ENCODE measurements at places on chromosomes 2 and 18.

DNA sequence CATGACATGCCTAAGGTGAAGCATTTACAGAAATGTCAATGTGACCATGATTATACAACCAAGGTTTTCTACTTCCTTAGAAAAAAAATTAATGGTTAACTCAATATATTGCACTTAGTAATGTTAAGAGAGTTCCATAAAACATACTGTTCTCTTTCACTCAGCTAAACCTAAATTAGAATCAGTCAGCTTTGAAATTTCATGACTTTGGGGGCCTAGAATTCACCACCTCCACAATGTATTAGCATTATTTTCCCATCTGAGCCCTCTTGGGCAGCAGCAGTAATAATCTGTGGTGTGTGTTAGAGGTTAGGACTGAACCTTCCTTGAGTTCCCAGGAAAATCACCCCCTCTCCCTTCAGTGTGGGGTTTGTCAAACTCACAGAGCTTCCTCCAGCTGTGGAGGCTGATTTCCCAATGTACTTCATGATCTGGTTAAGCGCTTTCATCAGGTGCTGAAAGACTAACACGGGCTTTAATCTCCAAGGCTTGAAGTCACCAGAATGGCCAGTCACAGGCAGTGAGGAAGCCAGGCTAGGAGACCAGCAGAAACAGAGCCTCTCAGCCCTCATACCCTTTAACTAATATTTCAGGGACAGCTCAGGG is 7.1 kb upstream of the UPP2 start:
- DNase-seq: no peak

GRCh38 chr2:99636144-99637034 is 146.6 kb upstream of the REV1 start:
- no peak for DNase-seq

DNA sequence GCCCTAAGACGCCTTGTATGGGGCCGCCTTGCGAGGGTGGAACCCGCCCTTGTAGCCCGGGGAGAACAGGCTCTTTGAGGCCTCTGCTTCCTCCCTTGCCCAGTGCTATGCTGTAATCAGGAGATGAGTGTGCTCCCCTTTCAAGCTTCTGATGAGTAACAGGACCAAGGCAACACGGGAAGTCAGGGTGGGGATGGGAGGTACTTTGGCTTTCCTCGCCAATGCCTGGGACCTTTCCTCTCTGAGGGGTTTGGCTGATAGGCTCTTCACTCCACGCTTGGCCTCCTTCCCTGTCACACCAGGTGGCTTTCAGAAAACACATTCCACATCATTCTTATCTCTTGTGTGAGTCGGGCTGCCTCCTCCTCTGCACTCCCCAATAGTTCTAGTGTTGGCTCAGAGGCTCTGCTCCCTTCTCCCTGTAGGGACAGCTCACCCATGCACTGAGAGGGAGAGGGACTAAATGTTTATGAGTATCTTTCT is 223.7 kb upstream of the TRIB2 start:
- DNase-seq: no peak

DNA sequence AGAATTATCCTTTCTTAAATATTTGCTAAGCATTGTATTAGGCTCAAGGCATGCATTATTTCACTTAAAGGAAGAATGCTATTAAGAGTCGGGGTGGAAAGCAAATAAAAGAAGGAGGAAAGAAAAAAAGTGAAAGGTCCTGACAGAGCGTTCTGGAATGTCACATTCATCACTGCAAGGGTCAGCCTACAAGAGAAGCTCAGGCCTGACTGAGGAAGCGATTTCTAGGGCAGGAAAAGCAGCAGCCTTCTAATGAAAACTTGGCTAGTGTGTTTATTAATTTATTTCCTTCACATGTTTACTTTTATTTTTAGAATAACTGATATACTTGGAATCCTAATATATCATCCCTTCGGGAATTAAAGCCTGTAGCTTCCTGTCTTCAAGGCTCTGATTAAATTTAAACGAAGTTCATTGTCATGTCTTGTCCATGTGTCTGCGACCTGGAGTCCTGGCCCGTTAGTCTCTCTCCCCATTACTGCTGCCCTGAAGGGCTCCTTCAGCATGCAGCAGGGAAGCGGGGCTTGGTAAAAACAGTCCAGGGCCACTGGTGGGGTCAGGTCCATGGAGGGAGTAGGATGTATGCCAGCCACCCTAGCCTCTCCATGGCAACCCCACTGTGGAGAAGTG is 119.2 kb upstream of the CCDC68 start:
- no peak for DNase-seq

DNA sequence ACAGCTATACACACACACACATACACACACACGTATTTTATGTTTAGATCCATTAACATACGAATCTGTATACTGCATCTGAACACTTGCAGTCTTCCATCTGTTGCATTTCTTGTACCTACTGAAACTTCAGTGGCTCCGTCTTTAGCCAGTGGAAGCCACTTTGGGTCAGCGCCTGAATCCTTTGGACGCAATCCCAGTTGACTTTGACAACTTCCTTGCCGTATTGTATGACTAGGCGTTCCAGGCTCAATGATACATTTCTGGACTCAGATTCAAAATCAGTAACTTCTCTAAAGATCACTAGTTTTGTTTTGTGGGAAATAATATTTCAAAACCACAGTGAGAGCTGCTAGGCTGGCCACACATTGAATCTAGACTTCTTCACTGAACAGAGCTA is 101.5 kb upstream of the GPC1 start:
- no peak for DNase-seq
